ENCODE measurements at places on chromosomes 3 and 15. TPM values are rescaled to one million over a fixed set of nuclear protein-coding genes. Genes with fewer than 3 reads are reported as not detected.

GRCh38 chr3:33287672-33288282 lies 10.5 kb downstream of the FBXL2 start:
- DNase-seq, result no peak

The FBN1 gene
- 163 TPM for total RNA-seq

GRCh38 chr3:26591926-26592325 lies 30.6 kb upstream of the LRRC3B start:
- DNase-seq, result no peak

- no peak for DNase-seq
Observed at GRCh38 chr3:197175503-197175902, 122.9 kb downstream of the DLG1 start.

The CCDC54 gene
- not detected for total RNA-seq

The SPINK8 gene
- total RNA-seq, result not detected

The FMN1 gene
- 0.09 TPM for total RNA-seq

- no peak for DNase-seq
Observed at GRCh38 chr3:134311693-134312071, 61.0 kb upstream of the RYK start.

GRCh38 chr15:98677345-98678059 lies 29.2 kb downstream of the IGF1R start:
- DNase-seq, result no peak

DNA sequence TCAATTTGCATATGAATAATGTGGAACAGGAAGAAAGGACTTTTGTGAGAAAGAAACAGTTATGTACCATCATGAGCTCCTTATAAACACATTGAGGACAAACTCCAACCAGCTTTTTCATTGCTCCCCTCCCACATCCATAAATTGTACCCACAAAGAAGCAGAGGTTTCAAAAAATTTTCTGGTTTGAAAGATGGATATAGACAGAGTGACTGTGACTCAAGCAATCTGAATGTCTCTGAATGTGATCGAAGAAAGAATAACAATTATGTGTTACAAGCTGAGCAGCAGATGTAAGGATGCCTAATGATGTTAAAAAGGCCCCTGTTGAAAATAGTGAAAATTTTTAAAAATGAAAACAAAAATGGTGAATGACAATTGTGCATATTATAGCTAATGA lies 127.4 kb downstream of the TFG start:
- no peak for DNase-seq

DNA sequence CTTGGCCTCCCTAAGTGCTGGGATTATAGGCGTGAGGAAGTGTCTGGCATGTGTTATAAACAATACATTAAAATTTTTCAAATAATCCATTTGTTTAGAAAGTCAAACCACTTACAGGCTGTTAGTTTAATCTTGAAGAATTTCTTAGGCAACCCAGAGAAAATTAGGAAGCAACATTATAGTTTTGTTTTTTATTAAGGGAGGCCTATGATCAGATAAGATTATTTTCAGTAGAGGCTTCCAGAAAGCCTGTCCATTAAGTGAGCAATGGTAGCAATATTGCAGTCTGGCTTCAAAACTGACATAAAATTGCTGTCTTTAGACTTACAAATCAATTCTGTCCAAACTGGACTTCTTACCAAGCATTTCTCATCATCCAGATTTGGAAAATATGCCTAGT lies 49.6 kb downstream of the CD47 start:
- DNase-seq, result no peak

The FBXL22 gene
- 0.09 TPM for total RNA-seq

DNA sequence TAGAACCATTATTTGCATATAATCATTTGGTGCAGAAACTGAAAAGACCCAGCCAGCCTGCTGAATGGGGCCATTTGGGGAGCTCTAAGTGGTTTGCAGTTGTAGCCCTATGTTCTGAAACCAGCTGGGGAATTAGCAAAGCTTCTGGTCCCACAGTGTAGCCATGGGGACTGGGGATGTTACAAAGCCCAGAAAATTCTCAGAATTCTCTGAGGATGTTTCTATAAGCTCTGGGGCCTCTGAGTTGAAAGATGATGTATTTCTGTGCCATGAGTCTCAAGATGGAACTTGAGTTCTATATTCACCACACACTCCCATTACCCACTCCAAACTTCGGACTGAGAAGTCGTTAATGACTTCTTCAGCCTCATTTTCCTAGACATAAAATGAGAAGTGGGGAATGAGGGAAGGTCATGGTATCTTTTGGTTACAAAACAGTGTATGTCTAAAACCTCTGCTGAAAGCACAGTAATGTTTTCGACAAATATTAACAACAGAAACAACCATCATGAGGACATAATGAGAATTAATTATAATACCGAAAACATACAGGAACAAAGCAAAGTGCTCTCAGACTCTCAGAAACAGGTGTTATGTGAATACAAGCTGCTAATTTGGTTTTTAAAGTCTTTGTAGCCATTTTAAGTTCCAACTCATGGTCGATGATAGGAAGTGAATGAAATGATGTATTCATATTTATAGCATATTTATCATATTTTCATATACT lies 89.4 kb downstream of the RFTN1 start:
- no peak for DNase-seq

- no peak for DNase-seq
Observed at GRCh38 chr3:52784931-52785590, 7.7 kb downstream of the ITIH1 start.

GRCh38 chr3:194072097-194072428 lies 63.9 kb upstream of the HES1 start:
- DNase-seq, result no peak

GRCh38 chr3:15572138-15572537 lies 29.2 kb downstream of the HACL1 start:
- DNase-seq, result no peak

DNA sequence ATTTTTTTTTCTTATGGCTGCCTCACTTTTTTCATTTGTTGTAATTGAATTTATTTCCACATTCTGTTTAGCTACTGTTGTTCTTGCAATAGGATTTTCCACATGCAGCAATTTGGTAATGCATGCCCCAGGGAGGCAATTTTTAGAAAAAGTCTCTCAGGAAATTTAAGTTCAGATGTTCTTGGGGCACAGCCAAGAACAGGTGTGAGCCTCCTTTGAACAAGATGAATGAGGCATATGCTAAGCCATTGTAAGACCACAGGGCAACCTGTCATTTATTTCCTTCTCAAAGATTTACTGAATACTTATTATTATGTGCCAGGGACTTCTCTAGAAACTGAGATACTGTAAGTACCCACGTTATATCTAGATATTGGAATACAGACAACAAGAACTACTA lies 549.5 kb downstream of the DIPK2A start:
- no peak for DNase-seq

- DNase-seq, result peak; percentile 92
Observed at GRCh38 chr15:75104804-75105557, 81.6 kb downstream of the PPCDC start.

DNA sequence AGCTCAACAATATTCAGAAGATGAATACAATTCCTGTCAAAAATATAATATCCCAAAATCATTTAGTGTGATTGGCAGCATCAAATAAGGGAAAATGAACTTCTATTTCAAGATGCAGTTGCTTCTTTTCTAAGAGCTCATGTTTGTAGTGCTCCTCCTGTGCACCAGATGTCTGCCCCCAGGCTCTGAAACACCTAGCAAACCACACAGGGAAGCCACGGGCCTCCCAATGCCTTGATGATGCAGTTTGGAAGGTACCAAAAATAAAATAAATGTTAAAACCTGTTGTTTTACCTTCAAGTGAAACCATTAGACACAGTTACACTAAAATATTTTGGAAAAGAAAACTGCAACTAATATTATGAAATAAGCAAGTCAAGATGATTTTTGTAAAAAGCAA lies 22.2 kb downstream of the CFAP20DC start:
- DNase-seq, result no peak

GRCh38 chr15:50107591-50108408 lies 11.2 kb downstream of the ATP8B4 start:
- DNase-seq, result no peak

The GYG1 gene
- 38.6 TPM for total RNA-seq

- DNase-seq, result no peak
Observed at GRCh38 chr15:38685686-38686339, 121.2 kb upstream of the RASGRP1 start.

- DNase-seq, result no peak
Observed at GRCh38 chr3:12516873-12517272, 28.4 kb downstream of the MKRN2OS start.

DNA sequence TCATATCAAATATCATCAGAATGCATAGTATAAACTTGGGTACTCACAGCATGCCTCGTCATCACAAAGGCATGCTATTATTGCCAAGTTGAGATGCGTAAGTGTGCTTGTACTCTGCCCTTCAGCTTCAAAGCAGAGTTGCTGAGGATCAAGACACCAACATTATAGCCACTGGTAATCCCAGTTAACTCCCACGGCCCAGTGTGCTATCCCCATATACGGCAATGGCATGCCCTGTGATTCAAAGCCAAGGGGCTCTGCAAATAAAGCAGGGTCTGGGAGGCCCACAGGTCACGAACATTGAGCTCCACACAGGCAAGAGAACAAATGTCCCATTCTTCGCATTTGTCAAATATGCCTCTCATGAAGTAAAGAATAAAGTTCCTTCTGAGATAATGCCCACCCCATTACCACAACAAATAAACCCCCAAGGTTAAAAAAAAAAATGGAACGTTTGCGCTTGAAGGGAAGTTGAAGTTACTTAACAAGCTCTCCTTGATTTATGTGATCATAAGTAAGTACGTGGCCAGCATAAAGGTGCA lies 298.1 kb upstream of the NECTIN3 start:
- no peak for DNase-seq

The ECT2 gene
- total RNA-seq, result 55.3 TPM

GRCh38 chr3:177499779-177500423 lies 302.6 kb upstream of the TBL1XR1 start:
- DNase-seq, result no peak

- peak; percentile 62 for DNase-seq
Observed at GRCh38 chr3:184129012-184129411, 6.1 kb upstream of the EIF2B5 start.

DNA sequence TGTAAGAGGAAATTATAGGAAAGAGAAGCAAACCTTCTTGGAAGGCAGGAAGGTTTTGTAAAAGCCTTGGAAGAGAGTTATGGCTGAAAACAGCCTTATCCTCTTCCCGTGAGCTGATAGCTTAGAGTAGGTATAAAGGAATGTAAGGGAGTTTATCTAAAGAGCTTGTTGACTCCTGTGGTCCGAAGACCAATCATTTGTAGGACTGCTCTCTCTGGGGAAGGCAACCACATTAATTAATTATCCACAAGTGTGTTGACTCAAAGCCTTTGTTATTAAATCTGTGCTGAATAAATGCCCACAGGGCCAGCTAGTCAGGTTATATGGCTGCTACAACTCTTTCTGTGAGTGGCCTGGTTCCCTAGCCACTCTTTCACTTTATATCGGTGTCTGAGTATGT lies 452.1 kb upstream of the RASGRP1 start:
- no peak for DNase-seq

DNA sequence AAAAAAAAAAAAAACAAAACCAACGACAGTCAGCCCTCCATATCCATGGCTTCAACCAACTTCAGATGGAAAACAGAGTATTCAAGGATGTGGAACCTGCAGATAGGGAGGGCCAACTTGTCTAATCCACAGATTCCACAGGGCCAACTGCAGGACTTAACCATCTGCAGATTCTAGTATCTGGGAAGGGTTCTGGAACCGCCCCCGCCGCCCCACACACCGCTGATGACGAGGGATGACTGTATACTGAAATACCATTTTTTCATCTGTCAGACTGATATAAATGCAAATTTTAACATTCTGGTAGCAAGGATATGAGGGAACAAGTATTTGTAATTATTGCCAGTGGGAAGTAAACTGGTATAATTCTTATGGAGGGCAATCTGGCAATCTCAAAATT lies 29.5 kb downstream of the ADPGK start:
- DNase-seq, result no peak

- no peak for DNase-seq
Observed at GRCh38 chr3:161272524-161272923, 51.4 kb downstream of the NMD3 start.

The CA12 gene
- 0.79 TPM for total RNA-seq

GRCh38 chr3:69411346-69411745 lies 25.5 kb upstream of the FRMD4B start:
- DNase-seq, result peak; percentile 87

The DUOXA2 gene
- not detected for total RNA-seq

DNA sequence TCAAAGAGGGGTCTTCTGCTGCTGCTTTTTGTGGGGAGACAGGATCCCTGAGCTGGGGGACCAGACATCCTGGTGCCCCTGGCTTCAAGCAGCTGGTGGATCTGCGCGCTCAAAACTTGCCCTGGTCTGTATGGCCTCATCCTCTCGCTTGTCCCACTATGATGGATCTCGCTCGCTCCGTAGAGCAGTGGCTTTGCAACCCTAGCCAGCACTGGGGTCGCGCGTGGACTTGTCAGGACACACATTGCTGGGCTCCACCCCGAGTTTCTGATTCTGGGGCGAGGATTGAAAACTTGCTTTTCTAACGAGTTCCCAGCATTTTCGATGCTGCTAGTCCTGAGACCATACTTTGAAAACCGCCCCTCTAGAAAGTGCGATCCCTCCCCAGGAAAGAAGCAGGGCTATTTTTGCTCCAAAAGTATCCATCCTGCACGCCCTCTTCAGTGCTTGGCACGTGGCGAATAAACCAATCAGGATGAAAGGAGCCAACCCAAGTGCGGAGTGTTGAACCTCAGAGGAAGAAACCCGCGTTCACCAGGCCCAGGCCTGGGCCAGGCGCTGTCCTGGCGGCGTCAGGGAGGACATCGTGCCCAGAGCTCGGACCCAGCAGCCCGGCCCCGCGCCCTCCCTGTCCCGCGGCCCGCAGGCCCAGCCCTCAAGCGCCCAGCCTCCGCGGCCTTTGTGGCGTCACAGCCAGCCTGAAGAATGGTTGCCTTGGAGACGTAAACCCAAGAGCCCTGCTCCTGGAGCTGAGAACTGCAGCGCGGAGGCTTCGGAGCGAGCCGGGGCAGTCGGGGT lies at the start of gene CFAP100:
Gene CFAP100 (plus strand): TSS at position 731 of the 798 bp plus-strand sequence. CDS start 1,092 bp downstream, outside the sequence.
- peak; percentile 52 for DNase-seq

DNA sequence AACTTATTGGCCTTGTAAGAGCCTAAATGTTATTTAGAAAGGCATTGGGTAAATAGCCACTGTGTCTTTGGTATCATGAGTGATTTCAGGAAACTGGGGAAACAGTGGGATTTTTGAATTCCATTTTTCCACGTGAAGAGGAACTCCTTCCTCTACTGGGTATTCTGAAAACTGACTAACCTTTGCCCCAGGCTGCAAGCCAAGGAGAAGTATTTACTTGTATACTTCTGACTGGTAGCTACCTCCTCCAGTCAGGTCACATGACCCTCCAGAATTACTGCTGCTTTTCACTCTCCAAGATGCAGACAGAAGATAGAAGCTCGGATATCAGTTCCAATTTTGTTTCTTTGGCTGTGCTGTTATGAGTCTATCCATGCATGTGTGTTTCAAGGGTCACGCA lies 50.9 kb upstream of the MAP3K13 start:
- DNase-seq, result no peak
